Heart right ventricle (tissue), 16 donors: ENCODE measurements at places on chromosomes 3 and 15. TPM values are rescaled to one million over a fixed set of nuclear protein-coding genes. Genes with fewer than 3 reads are reported as not detected.

The IGSF11 gene
- 0.78 TPM for total RNA-seq

The SIDT1 gene
- 0.72 TPM for total RNA-seq

The EPHB3 gene
- 1.0 TPM for total RNA-seq

The FGF7 gene
- 42.8 TPM for total RNA-seq

The C3orf33 gene
- total RNA-seq: 5.6 TPM

The BFSP2 gene
- not detected for total RNA-seq

The CYP1A1 gene
- not detected for total RNA-seq

The CPLX3 gene
- total RNA-seq: 1.2 TPM

The ABI3BP gene
- total RNA-seq: 32.9 TPM
